ENCODE measurements at places on chromosomes 1 and 21.
A peak's percentile ranks its signal among the peaks of the same experiment; 100 is the strongest.

GRCh38 chr1:208357644-208358507 lies 113.7 kb upstream of the PLXNA2 start:
- no peak for DNase-seq

- no peak for DNase-seq
Measured at GRCh38 chr21:20004367-20004766, 993.8 kb upstream of the NCAM2 start.

DNA sequence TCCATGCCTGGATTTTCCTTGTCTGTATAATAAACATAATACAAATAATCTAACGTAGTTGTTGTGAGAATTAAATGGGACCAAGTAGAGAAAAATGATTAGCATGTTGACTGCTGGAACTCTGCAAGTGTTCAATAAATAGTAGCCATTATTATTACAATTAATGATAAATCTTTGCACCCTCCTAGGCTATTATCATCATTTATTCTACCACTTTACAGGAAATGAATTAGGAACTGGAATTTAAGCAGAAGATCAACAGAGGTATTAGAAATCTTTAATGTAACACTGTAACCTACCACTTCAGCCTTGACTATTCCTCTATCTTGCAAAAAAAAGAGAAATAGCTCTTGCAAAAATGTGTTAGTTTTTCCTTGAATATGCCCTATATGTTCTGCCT lies 61.9 kb upstream of the TTC39A start:
- no peak for DNase-seq

DNA sequence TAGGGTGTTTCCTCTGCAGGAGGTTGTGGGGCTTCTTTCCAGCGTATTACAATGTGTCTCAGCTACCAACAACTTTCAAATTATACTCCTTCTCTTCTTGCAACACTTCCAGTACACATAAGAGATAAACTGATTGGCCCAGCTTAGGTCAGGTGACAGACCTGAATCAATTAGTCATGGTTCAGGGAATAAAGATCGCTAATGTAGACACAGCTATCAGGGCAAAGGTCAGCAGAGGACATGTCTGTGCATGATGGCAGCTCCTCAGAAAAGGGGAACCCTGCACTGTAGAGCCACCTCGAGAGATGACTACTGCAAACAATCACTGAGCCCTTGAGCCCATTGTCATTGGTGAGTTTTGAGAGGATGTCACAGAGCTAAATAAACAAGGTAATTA lies 36.8 kb upstream of the PKN2 start:
- DNase-seq, result no peak

GRCh38 chr1:88847643-88848042 lies 43.7 kb downstream of the GTF2B start:
- no peak for DNase-seq

DNA sequence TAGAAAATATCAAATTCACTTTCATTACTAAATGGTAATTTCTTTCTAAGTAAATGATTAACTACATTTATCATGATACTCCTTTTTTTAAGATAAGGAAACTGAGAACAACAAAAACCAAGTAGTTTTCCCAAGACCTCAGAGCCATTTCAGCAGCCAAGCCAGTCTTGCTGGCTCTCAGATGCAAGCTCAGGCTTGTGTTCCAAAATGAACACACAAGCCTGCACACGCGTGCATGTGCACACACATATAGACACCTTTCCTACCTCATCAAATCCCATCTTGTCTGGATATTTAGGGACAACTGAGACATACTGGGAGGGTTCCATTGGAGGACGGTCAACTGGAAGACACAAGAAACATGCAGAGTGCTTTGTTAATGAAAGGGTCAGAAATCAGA lies 83.0 kb downstream of the COLGALT2 start:
- DNase-seq, result no peak

DNA sequence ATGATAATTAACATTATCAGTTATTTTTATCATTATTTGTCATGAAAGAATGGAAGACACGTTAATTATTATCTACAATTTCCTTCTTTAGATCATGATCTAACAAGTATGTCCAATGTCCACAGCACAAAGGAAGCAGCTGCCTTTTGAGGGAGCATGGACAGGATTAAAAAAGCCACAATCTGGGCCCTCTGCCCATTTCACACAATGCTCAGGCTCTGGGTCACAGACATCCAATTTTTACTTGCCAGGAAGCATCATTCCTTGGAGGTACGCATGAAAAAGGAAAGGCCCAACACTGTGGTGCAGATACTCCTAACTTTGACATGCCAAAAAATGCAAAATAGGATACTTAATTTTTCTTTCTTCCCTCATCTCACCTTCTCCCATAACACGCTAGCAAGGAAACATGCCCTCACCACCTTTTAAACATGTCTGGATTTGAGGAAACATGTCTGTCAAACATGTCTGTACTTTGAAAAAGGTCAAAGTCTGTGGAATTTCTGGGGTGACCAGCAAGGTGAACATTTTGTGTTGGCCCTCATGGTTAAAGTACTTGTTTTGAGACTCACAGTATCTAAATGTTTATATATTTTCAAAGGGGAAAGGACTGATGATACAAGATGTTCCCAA lies 40.0 kb downstream of the GADD45A start:
- no peak for DNase-seq

GRCh38 chr1:221881805-221882581 lies 140.1 kb upstream of the DUSP10 start:
- DNase-seq, result no peak

DNA sequence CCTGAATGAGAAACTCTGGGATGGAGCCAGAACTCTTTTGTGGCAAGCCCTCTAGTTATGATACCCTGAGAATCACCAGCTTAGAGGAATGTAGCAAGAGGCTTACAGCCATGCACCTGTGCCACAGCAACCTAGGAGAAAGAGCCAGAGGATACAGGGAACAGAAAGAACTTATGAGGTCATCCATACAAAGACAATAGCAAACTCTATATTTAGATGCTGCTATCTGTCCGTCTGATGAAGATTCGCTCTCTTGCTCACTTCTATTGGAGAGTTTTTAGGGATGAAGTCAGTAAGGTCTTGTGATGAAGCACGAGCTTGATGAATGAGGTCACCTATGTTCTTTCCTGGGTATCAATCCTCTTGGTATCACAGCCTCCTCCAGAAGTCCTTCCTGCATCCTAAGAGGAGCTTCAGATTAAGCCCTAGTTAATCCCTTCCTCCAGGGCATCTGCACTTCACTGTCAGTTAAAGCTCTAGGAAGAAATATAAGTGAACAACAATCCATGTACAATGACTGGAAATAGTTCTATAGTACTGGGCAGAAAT lies 185.6 kb downstream of the DAB1 start:
- no peak for DNase-seq

DNA sequence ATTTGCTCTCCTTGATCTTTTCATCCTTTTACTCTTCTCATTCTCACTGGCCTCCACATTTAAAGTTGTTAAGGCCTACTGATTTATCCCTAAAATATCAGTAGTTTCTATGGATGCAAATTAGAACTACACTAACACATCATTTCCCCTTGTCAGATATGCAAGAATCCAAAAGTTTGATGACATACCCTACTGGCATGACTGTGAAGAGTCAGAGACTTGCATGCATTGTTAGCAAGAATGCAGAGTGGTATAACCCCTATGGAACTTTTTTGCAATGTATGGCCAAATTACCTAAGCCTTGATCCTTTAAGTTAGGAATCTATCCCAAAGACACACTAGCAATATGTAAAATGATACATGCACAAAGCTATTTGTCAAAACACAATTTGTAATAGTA lies 23.6 kb upstream of the HIVEP3 start:
- DNase-seq, result no peak

GRCh38 chr1:10549904-10550664 lies 75.3 kb downstream of the PEX14 start:
- no peak for DNase-seq

DNA sequence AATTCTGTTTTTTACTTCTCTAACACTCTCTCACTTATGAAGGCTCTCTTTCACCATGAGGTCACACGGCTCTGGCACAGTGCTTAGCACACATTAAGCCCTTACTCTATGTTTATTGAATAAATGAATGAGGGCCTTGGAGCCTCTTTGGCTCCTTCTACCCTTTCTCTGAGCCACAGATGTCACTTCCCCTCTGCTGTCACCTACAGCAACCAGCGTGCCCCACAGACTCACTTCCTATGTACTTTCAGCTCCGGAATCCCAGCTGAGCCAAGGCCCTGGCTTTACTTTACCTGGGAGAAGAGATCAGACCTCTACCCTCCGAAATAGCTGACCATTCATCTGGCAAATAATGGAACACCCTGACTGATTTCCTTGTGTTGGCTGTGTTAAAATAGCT lies 53.7 kb upstream of the HMCN1 start:
- peak; percentile 28 for DNase-seq

- no peak for DNase-seq
Measured at GRCh38 chr1:93576346-93576745, 105.3 kb downstream of the BCAR3 start.

DNA sequence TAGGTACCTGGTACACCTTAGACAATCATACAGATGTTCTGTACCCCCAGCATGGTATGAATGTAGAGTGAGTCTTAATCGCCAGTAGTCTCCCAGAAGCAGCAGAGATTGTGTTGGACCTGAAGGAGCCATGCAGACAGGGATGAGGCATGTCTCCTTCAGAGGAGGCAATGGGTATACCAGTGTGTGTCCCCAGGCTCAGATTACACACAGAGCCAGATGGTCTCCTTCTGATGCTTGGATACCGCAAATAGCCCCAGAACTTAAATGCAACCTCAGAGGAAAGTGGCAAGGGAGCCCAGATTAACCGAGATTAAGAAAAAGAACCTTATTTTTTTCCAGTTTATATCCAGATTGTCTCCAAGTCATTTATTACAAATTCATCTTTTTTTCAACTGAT lies 96.8 kb upstream of the C21orf91 start:
- no peak for DNase-seq

- no peak for DNase-seq
Measured at GRCh38 chr1:111225717-111226400, 1.7 kb upstream of the CHI3L2 start.

- no peak for DNase-seq
Measured at GRCh38 chr1:107793896-107794453, 171.0 kb downstream of the VAV3 start.

DNA sequence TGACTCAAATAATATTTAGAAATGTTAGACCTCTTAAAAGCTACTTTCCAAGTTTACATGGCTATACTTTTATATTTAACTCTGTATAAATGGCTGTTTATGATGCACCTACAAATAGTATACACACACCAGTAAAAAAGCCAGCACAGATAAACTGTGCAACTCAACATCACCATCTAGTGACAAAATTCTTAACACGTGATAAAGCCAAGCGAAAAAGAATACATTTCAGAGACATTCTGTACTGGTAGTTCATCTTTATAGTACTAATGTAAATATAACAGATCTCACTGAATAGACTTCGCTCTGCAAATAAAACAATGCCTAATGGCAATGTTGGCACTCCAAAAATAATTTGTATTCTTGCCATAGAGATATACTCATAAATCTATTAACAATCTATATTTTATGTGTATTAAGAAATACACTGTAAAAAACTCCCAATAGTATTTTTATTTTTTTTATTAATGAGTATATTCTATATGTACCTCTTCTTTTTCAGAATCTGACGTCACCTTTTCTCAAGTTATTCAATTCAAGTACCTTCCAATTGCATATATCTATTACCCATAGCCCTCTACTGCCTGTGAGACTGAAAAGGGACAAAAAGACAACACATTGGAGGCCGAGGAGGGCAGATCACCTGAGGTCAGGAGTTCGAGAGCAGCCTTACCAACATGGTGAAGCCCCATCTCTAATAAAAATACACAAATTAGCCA lies 100.2 kb downstream of the DPYD start:
- DNase-seq, result no peak

- DNase-seq, result peak; percentile 83
Measured at GRCh38 chr1:6483017-6483760, 8.3 kb downstream of the PLEKHG5 start.

- DNase-seq, result no peak
Measured at GRCh38 chr1:153396461-153396860, 5.6 kb upstream of the S100A8 start.

DNA sequence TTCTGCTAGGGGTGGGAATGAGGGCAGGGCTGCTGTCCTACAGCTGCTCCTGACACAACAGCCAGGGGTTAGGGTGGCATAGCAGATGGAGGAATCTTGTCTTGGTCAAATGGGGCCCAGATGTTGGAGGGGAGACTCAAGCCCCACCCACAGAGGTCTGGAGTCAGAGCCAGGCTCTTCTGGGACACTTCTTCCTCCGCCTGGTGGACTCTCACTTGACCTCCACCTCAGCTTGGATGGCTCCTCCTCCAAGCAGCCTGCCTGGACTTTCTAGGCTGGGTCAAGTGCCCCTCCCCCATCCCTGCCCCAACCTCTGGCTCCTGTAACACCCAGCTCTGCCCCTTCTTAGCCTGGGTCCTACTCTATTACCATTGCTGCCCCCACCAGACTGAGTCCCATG lies 35.5 kb downstream of the EPHA2 start:
- DNase-seq, result no peak

DNA sequence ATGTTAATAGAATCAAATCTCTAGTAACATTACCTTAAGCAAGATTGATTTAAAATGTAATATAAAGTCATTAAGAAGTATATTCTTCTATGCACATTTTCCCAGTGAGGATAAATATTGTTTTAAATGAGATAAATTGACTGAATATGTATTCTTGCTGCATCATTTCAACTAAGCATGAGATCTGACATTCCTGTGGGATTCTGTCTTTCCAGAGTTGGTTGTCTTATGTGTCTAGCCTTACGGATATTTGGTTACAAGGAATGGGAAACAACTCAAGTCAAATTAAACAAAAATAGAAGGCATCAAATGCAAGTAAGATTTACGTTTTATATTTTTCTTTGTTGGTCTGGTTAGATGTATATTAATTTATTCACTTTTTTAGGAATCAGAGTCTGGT lies 287.5 kb downstream of the PTGER3 start:
- no peak for DNase-seq

GRCh38 chr1:1755852-1756251 lies 22.4 kb downstream of the NADK start:
- DNase-seq, result no peak

- DNase-seq, result no peak
Measured at GRCh38 chr1:195005338-195005737, 1602.9 kb downstream of the KCNT2 start.

DNA sequence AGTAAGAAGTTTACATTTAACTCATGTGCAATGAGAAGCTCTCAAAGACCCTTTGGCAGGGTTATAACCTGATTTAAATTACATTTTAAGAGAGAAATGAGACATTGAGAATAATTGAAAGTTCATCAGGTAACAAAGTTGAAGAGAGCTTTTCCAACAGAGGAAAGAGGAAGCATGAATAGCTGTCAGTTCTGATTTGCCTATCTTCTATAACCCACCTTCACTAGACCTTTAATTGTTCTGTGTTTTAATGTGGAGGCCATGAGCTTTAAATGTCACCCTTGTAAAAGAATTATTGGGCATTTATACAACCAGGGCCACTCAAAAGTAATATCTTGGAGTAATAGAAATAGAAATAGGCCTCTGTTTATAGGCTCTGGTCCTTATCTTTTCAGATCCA lies 9.3 kb upstream of the FCRL1 start:
- no peak for DNase-seq

DNA sequence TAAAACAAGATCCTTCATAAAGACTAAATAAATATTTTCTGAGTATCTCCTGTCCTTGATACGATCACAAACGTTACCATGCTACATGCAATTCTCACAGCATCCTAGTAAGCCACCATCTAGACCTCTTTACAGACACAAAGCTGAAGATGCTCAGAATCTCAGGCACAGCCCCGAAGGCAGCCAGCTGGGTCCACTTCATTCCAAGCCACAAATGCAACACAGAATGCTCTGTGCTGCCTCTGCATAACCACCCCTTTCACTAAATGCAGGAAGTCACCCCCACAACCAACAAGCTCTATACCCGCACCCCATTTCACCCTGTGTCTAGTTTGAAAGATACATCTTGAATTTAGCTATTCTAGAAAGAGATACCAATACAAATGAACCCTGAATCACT lies 12.9 kb downstream of the RCAN1 start:
- no peak for DNase-seq

Measured in mucosa of descending colon (tissue), 3 donors.